Uterus (tissue), 4 donors: ENCODE measurements at places on chromosomes 5 and 9. TPM values are rescaled to one million over a fixed set of nuclear protein-coding genes. Genes with fewer than 3 reads are reported as not detected.

- DNase-seq = peak; percentile 46
- no peaks in the 10 kb centered on the region for H3K27me3 ChIP-seq
- H3K36me3 ChIP-seq = no peaks in the 10 kb centered on the region
- H3K4me1 ChIP-seq = no peaks in the 10 kb centered on the region
Observed at GRCh38 chr5:34891981-34892380, 23.3 kb downstream of the RAD1 start.

DNA sequence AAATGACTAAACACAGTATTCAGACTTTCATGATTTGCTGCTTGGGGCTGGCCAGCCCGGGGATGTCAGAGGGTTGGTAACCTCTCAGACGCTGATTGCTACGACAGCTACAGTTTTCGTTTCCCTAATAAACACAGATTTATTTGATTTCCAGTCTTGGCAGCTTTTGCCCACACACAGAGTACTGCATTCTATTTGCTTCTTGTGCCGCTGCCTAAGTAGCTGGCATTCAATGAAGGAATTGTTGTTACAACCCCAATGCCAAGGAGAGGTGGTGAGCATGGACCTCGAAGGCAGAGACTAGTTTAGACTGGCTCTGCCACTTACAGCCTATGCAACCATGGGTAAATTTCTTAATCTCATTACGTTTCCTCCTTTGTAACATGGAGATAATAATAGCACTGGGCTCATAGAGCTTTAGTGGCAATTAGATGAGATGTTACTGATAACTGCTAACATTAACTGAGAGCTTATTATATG lies 247.1 kb upstream of the PANK3 start:
- H3K36me3 ChIP-seq = no peaks in the 10 kb centered on the region
- no peaks in the 10 kb centered on the region for H3K4me1 ChIP-seq
- no peak overlapping the region for H3K27ac ChIP-seq
- no peaks in the 10 kb centered on the region for H3K27me3 ChIP-seq
- no peak for DNase-seq
- no peak overlapping the region for H3K4me3 ChIP-seq

DNA sequence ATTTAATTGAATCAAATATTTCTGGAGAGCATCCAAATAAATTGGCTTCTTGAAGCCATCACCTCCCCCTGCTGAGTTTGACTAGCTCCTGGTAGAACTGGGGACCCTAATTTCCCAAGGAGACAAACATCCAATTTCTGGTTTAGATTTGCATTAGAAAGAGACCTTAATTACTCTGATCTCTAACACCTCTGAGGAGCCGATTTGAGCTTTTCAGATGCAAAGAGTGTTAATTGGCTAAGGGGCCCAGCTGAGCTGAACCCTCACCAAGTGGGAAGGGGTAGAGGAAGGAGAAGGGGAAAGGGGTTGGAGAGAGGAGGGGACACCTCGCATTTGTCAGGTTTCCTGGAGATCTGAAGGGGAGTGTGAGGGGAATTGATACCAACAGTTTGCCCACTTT lies 145.4 kb upstream of the SHB start:
- DNase-seq = no peak
- H3K4me3 ChIP-seq = no peak overlapping the region
- H3K4me1 ChIP-seq = no peaks in the 10 kb centered on the region
- H3K27me3 ChIP-seq = no peaks in the 10 kb centered on the region
- no peak overlapping the region for H3K27ac ChIP-seq

- H3K27me3 ChIP-seq = no peaks in the 10 kb centered on the region
- no peaks in the 10 kb centered on the region for H3K36me3 ChIP-seq
- DNase-seq = no peak
- H3K4me3 ChIP-seq = no peak overlapping the region
- no peaks in the 10 kb centered on the region for H3K4me1 ChIP-seq
Observed at GRCh38 chr9:1531424-1531823, 481.3 kb downstream of the DMRT2 start.

The SLC6A7 gene
- total RNA-seq = not detected

The RARS1 gene
- total RNA-seq = 80.4 TPM

- peaks cover 8% of the 10 kb centered on the region for H3K4me1 ChIP-seq
- no peaks in the 10 kb centered on the region for H3K27me3 ChIP-seq
- no peak overlapping the region for H3K4me3 ChIP-seq
- peak overlapping the region; percentile 68 for H3K27ac ChIP-seq
- no peaks in the 10 kb centered on the region for H3K36me3 ChIP-seq
Observed at GRCh38 chr5:78907255-78907891, 77.7 kb downstream of the ARSB start.

GRCh38 chr9:35001803-35002502 lies 12.4 kb downstream of the DNAJB5 start:
- H3K27me3 ChIP-seq = no peaks in the 10 kb centered on the region
- H3K36me3 ChIP-seq = no peaks in the 10 kb centered on the region
- no peak for DNase-seq
- no peak overlapping the region for H3K27ac ChIP-seq
- no peak overlapping the region for H3K4me3 ChIP-seq
- no peaks in the 10 kb centered on the region for H3K4me1 ChIP-seq

- H3K36me3 ChIP-seq = no peaks in the 10 kb centered on the region
- no peak for DNase-seq
- H3K27ac ChIP-seq = peak overlapping the region; percentile 97
- no peak overlapping the region for H3K4me3 ChIP-seq
- H3K4me1 ChIP-seq = no peaks in the 10 kb centered on the region
Observed at GRCh38 chr5:88876714-88877113, 6.3 kb downstream of the MEF2C start.

GRCh38 chr5:157253547-157253946 lies 12.4 kb upstream of the CYFIP2 start:
- no peaks in the 10 kb centered on the region for H3K4me1 ChIP-seq
- no peak overlapping the region for H3K27ac ChIP-seq
- peak; percentile 27 for DNase-seq
- no peaks in the 10 kb centered on the region for H3K27me3 ChIP-seq
- no peaks in the 10 kb centered on the region for H3K36me3 ChIP-seq
- H3K4me3 ChIP-seq = no peak overlapping the region

GRCh38 chr5:135829179-135829578 lies 5.3 kb upstream of the SLC25A48 start:
- no peaks in the 10 kb centered on the region for H3K36me3 ChIP-seq
- no peaks in the 10 kb centered on the region for H3K4me1 ChIP-seq
- H3K4me3 ChIP-seq = no peak overlapping the region
- H3K27ac ChIP-seq = no peak overlapping the region
- DNase-seq = no peak
- H3K27me3 ChIP-seq = no peaks in the 10 kb centered on the region

DNA sequence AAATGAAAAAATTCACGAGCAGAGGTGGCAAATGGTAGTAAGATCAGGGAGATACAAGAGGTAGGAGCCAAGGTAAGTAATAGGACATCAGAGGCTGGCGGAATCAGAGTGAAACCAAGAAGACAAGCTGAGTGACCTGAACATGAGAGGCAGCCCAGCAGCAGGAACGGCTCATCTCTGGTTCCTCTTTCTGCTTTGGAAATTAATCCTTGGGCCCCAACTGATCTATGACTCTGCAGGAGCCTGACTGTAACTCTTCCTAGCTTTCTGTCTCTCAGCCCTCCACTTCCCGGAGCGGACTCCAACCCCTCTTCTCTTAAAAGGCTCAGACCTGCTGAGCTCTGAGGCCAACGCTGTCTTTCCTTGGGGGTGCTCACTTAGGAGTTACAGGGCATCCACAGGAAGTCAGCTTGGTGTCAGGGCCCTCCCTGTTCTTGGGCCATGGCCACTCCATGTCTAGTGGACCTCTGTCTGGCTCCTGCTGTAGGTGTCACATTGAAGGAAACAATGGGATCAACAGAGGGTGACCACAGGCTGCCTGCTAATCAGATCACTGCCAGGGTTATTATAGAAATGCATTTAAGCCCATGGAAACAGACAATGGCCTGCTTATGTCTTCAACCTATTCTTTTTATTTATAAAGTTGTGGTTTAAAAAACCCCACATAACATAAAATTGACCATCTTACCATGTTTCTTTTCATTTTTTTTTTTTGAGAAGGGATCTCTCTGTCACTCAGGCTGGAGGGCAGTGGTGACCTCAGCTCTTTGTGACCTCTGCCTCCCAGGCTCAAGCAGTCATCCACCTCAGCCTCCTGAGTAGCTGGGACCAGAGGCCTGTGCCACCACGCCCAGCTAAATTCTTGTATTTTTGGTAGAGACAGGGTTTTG lies 22.5 kb upstream of the SHB start:
- H3K4me1 ChIP-seq = peaks cover 5% of the 10 kb centered on the region
- H3K4me3 ChIP-seq = no peak overlapping the region
- H3K27ac ChIP-seq = no peak overlapping the region

The FAM151B gene
- total RNA-seq = 2.6 TPM

The DNAJC18 gene
- 3.8 TPM for total RNA-seq

GRCh38 chr9:34513567-34514214 lies 9.1 kb downstream of the ENHO start:
- H3K27ac ChIP-seq = no peak overlapping the region
- H3K4me3 ChIP-seq = no peak overlapping the region
- no peaks in the 10 kb centered on the region for H3K4me1 ChIP-seq

The IL9 gene
- total RNA-seq = not detected

DNA sequence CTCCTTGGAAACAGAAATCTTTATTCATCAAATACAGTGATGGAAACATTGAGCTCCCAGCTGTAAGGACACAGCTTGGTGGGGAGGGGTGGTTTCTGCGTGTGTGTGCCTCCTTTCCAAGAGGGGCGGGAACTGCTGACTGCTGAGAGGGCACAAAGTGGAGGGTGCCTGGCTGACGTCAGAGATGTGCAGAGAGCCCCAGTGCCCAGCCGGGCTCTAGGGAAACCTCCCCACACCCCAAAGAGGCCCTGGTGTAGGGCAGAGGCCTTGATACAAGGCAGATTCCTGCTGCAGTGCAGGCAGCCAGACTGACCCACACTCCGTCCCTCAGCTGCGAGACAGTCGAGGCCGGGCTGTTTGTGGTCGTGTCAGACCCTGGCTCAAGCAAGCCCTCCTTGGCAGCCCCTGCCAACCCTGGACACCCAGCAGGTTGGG lies 191.0 kb downstream of the CACNA1B start:
- no peak overlapping the region for H3K27ac ChIP-seq
- H3K4me1 ChIP-seq = no peaks in the 10 kb centered on the region
- H3K27me3 ChIP-seq = no peaks in the 10 kb centered on the region
- no peaks in the 10 kb centered on the region for H3K36me3 ChIP-seq
- no peak overlapping the region for H3K4me3 ChIP-seq

GRCh38 chr5:134503937-134504437 lies 21.5 kb upstream of the JADE2 start:
- no peak overlapping the region for H3K4me3 ChIP-seq
- H3K27ac ChIP-seq = peak overlapping the region; percentile 78
- H3K27me3 ChIP-seq = no peaks in the 10 kb centered on the region
- DNase-seq = no peak

GRCh38 chr9:91900055-91900796 lies 49.8 kb downstream of the ROR2 start:
- H3K36me3 ChIP-seq = no peaks in the 10 kb centered on the region
- no peak overlapping the region for H3K4me3 ChIP-seq
- no peaks in the 10 kb centered on the region for H3K27me3 ChIP-seq

DNA sequence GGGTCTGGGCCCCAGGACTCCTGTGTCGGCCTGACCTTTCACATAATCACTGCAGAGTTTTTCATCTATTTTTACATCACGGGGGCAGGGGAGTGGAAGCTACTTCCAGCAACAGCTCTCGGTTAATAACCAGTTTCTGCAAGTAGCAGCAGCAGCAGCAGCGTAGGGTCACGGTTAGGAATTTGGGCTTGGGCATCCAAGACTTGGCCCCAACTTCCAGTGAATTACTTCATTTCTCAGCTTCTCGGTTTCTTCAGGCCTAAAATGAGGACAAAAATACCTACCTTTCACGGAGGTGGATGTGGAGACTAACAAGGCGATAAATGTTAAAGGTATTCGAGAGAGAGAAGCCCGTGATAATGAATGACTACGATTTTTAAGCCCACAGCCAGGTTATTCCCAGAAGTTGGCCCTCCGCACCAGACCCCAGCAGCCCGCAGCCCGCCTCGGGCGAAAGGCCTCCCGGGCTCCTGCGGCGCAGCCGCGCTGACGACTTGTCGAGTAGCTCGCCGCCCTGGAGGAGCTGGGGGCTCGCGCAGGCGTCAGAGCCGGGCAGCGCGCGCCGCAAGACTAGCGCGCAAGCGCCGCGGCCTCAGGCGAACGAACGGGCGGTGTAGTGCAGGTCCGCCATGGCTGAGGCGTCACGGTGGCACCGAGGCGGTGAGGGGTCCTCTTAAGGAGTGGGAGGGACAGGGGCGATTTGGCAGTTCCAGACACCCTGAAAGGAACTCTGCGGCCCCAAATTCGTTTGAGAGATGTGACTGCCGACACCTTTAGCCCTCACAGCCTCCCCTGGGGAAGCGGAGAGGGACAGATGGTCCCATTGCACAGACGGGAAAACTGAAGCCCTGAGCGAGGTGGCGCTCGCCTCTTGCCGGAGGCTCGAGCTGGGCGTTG lies at the start of gene PKD2L2:
TSS of gene PKD2L2 (plus strand) at position 595 of the 897 bp plus-strand sequence. CDS start at position 630, 35 bp downstream.
- peak; percentile 84 for DNase-seq
- no peaks in the 10 kb centered on the region for H3K36me3 ChIP-seq
- H3K4me1 ChIP-seq = no peaks in the 10 kb centered on the region
- H3K27ac ChIP-seq = peak within 1 kb of the TSS; percentile 86
- no peaks in the 10 kb centered on the region for H3K27me3 ChIP-seq

The PIGO gene
- total RNA-seq = 15.9 TPM

The TEK gene
- total RNA-seq = 61.3 TPM

GRCh38 chr9:33288828-33289483 lies 1.4 kb upstream of the NFX1 start:
- H3K27me3 ChIP-seq = no peaks in the 10 kb centered on the region
- H3K36me3 ChIP-seq = no peaks in the 10 kb centered on the region
- H3K4me3 ChIP-seq = no peak overlapping the region
- H3K4me1 ChIP-seq = peaks cover 7% of the 10 kb centered on the region
- peak; percentile 26 for DNase-seq

The MARCOL gene
- not detected for total RNA-seq

The MEIKIN gene
- total RNA-seq = not detected

The ELOVL7 gene
- total RNA-seq = 4.4 TPM

DNA sequence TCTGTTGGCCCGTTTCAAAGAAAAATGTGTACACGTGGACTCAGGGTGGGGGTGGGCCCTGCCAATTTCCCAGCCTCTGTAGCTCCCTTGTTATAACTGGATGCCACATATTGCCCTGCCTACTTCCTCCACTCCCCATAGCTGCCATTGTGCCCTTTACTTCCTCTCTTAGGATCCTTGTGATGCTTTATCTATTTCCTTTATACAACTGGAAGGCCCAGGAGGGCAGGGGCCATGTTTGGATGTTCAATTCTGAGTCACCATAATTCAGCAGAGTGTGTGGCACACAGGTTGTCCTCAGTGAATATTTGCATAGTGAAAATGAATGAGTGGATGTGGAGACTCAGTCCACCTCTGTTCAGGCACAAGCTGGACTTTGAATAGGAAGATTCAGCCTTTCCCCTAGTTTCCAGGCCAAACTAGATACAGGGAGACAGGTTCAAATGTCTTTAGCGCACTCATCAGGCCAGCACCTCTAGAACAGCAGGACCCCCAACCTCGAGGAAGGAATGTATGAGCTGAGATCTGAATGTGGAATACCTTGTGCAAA lies 10.6 kb upstream of the FEM1C start:
- DNase-seq = no peak
- no peaks in the 10 kb centered on the region for H3K4me1 ChIP-seq
- no peaks in the 10 kb centered on the region for H3K36me3 ChIP-seq
- no peak overlapping the region for H3K27ac ChIP-seq
- H3K27me3 ChIP-seq = no peaks in the 10 kb centered on the region
- H3K4me3 ChIP-seq = no peak overlapping the region

GRCh38 chr5:84436866-84437265 lies 52.2 kb upstream of the EDIL3 start:
- H3K4me3 ChIP-seq = no peak overlapping the region
- H3K36me3 ChIP-seq = no peaks in the 10 kb centered on the region
- H3K27ac ChIP-seq = no peak overlapping the region
- H3K27me3 ChIP-seq = no peaks in the 10 kb centered on the region
- no peak for DNase-seq

The TICAM2 gene
- 14.0 TPM for total RNA-seq

GRCh38 chr5:35098214-35098613 lies 50.5 kb upstream of the AGXT2 start:
- H3K36me3 ChIP-seq = no peaks in the 10 kb centered on the region
- no peak for DNase-seq
- no peak overlapping the region for H3K4me3 ChIP-seq
- H3K4me1 ChIP-seq = no peaks in the 10 kb centered on the region
- H3K27ac ChIP-seq = no peak overlapping the region
- no peaks in the 10 kb centered on the region for H3K27me3 ChIP-seq
